ENCODE measurements at places on chromosomes 13 and 19.
A peak's percentile ranks its signal among the peaks of the same experiment; 100 is the strongest.

DNA sequence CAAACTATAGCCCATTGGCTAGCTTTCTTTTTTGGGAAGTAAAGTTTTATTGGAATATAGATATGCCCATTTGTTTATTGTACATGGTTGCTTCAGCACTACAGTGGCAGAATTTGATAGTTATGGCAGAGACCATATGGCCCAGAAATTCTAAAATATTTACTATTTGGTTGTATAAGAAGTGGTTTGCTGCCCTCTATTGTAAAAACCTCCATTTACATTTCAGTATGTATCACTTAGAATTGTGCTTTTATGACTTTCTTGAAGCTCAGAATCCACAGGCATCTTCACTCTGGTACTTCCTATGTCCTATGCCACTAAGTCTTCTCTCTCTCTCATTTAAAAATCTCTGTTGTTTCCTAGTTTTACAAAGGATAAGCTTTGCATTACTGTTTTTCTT, 37.7 kb downstream of the DLEU7 start:
- no peak for DNase-seq

- no peak for DNase-seq
Measured at GRCh38 chr13:109899316-109899715, 112.9 kb upstream of the IRS2 start.

DNA sequence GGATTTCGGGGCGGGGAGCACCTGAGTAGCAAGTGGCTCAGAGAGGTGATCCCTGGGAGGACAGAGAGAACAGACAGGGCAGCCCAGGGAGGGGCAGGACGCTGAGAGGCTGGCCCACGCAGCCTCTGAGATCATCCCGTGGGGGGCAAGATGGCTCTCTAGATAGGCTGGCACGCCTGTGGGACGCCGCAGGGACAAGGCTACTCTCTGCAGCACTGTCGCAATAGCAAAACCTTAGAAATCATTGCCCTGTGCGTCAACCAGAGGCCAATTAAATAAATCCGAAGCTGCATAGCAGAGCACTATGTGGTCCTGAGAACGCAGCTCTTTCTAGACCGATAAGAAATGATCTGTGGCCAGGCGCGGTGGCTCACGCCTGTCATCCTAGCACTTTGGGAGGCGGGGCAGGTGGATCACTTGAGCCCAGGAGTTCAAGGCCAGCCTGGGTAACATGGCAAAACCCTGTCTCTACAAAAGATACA, 5.1 kb downstream of the PEX11G start:
- no peak for DNase-seq

DNA sequence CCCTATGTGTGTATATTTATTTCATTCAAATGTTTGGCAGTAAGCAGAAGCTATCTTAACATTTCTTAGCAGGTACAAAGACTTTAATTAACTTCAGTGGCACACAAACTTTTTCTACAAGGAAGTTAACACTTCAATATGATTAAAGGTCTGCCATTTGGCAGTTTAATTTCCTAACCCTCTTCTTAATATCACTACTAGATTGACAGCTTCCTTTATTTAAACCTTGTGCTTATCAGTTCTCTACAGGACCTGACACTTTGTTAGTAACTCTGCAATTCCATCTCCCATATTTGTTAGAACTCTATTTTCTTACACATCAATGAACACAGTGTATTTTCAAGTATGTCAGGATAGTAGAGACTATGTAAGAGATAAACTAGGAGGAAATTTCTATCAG, 152.4 kb upstream of the ATXN8OS start:
- DNase-seq: no peak

- no peak for DNase-seq
Measured at GRCh38 chr13:89936256-89936655, 1411.2 kb upstream of the MIR17HG start.

GRCh38 chr19:46718157-46718933, 1.4 kb upstream of the PRKD2 start:
- no peak for DNase-seq

DNA sequence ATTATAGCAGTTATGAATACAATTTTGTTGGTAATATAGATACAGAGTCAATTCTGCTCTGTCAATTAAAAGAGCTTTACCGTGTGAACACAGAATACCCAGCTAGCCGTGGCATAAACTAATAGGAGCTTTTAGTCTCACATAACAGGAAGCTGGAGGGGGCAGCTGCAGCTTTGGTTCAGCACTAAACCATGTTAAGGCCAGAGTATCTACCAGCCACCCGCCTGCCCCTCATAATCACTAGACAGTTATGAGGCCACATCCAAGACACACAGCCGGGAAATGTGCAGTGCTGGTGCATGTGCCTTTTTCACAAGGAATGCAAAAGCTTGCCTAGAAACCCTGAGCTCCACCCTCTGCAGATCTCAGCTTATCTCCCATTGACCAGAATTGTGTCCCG, 62.3 kb downstream of the SGCG start:
- no peak for DNase-seq

DNA sequence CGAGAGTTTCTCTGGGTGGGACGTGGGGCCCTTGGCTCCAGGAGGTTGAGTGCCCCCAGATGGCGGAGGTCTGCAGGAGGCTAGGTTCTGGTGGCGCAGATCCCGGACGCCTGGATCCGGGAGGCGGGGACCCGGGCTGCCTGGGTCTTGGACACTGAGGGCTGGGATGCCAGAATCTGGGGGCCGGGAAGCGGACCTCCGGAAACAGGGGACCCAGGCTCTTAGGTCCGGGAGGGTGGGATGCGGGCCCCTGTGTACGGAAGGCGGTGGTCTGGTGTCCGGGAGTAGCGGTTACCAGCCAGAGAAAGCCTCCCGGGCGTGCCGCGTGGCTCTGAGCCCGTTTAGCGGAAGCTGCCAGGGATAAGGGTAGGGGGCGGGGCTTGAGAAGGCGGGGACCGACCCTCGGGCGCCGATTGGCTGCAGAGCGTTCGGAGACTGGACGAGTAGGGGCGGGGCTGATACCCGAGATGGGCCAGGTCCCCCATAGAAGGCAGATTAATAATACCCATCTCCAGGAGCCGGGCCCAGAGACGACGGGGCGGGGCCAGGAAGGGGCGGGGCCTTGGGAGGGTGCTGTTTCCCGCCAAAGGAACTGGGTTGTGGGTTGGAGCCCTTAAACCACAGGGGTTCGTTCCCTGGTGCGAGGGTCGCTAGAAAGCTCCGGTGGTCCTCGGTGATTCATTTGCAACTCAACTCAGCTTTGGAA, at the start of gene SLC1A5:
Gene SLC1A5 (minus strand): TSS at position 333 of the 706 bp plus-strand sequence. CDS start 629 bp downstream, outside the sequence.
- DNase-seq: peak; percentile 97

DNA sequence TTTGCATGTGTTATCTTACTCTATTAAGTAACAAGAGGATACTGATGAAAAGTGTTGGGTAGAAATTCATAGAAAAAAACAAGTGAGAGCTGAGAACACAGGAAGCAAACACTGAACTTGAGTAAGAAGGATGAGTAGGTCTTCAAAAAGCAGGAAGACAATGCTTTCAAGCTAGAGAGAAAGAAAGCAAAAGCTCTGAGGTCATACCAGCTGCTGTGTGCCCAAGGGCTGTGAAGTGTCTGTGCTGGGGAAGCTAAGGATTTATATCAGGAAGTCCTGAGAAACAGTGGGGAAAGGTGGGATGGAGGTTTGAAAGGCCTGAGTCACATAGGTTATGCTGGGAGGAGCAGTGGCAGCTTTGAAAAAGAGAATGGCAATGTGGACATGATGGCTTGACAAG, 145.5 kb upstream of the MAB21L1 start:
- no peak for DNase-seq

Data from COLO829 (cell line).